Smooth muscle cell of the brain vasculature (primary cell): ENCODE measurements at places on chromosomes 12 and 14.

GRCh38 chr12:107549651-107550480 lies 135.7 kb upstream of the PWP1 start:
- DNase-seq = no peak

DNA sequence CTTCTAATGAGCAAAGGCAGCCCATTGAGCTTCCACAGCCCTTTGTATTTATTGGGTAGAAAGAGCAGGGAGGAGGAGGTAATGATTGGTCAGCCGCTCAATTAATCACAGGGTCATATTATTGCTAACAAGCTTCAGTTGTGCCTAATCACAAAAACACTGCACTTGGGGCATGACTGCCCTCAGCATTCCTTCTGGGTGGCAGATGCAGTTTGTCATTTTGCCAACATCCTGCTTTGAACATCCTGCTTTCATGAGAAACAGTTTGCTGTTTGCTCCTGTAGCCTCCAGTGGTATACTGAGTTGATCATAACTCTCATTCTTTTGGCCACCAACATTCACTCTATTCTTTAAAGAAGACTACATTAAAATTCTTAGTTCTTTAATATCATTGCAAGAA lies 462.9 kb upstream of the MIS18BP1 start:
- DNase-seq = no peak

DNA sequence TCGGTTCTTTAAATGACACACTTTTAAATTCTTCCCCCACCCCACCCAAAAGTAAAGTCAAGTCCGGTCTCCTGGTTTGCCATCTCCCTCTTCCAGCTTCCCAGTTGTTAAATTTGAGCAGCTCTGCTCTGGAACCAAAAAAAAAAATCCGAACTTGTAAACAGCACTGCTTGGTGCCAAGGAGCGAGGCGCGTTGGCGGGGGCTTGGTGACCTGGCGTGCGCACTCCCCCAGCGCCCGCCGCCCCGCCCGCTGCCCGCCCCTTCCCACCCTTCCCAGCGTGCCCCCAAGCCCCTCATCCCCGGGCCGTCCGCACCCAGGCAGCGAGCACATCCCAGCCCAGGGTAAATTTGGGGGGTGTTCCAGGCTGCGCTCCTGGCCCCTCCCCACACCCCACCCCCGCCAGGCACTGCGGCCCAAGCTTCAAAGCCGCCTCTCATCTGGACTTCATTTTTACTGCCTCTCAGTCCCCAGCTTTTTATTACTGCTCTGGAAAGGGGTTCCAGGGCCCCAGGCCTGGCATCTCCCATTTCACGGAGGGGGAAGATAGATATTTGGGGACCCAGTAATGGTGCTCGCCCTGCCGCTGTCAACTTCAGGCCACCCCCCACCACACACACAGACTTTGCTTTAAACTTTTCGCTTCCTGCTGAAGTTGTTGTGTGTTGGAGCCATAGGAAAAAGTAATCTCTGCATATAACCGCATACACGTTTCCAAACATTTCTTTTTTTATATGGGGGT lies 11.7 kb upstream of the ITGB7 start:
- DNase-seq = no peak

GRCh38 chr12:113932381-113933196 lies 33.5 kb downstream of the RBM19 start:
- peak; percentile 17 for DNase-seq

GRCh38 chr14:52000696-52001095 lies 11.3 kb downstream of the RTRAF start:
- DNase-seq = no peak
